ENCODE measurements at places on chromosomes 7 and 10.

DNA sequence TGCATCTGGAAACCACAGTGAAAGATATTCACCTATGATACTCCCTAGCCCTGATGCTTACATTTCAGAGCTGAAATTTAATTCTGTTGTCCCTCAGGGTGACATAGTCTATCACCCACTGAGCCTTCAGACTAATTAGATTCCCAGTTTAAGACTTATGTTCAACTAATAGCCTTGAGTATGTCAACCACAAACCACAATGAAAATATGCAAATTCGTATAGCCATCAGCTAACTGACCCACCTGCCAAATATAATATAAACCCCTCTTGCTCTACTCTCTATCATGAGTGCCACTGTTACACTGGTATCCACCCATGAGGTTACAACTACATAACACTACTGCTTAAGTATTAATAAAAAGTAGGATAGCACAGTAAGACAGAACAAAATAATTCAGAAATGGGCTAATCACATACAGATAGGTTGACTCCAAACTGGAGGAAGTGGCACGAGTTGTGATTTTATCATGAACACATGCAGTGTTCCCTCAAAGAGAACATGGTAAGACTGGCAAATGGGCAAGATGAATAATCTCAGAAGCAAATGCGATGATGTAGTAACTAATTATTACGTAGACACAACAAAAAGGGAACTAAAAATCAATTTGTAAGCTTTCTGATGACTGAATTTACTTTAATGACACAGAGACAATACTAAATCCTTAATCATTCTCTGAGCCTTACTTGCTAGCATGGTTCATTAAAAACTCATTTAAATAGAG lies 290.6 kb downstream of the PARD3 start:
- no peak for DNase-seq

- DNase-seq: peak; percentile 41
These were observed at the start of gene MDFIC for GRCh38 chr7:114922026-114922651. Gene MDFIC, plus strand, starts transcription at chr7:114922094. Its CDS starts 940 bp downstream, at chr7:114923034.

DNA sequence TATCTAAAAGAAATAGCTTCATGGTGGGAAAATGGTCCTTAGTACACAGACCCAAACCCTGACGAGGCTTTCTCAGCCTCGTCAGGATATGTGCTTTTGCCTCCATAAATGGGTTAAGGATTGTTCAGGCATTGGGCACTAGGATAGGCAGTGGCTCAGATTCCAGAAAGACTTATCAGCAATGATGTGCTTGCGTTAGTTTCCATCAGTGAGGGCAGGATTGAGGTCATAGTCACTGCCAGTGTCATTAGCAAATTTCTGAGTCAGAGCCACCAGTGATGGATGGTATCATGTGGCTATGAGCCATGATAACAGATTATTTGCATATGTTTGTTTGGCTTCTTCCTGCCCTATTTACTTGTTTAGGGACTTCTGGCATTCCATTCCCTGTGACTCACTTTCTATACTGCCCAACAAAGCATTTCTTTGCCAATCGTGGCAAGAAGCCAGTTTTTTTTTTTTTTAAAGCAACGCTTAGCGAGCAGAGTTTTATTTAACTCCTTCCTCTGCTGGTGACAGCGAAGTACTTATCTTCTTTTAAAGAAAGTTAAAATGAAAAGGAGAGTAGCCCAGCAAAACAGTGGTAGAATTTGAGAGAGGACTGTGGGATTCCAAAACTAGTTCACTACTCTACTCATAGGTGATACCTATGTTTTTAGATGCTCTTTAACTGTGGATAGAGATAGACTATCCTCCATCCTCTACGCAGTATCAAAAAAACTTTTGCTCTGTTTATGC lies 44.4 kb downstream of the MYPN start:
- DNase-seq: no peak

GRCh38 chr10:125264091-125264490 lies 103.7 kb upstream of the CTBP2 start:
- DNase-seq: no peak

DNA sequence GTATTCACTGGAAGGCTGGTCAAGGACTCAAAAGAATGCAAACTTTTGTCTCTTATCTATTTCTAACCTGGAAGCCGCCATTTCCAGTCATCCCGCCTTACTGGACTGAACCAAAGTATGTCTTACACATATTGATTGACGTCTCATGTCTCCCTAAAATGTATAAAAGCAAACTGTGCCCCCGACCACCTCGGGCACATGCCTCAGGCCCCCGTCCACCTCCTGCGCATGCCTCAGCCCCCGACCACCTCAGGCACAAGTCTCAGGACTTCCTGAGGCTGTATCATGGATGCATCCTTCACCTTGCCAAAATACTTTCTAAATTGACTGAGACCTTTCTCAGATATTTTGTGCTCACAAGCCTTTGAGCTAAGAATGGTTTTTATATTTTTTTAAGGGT lies 148.6 kb downstream of the PTPRN2 start:
- DNase-seq: no peak

- DNase-seq: no peak
These were observed 213.1 kb downstream of the CXCL12 start for GRCh38 chr10:44171765-44172164.

- DNase-seq: no peak
These were observed 18.9 kb upstream of the ZNF212 start for GRCh38 chr7:149220534-149220933.

- no peak for DNase-seq
These were observed 24.6 kb downstream of the FHIP2A start for GRCh38 chr10:114845978-114846693.

DNA sequence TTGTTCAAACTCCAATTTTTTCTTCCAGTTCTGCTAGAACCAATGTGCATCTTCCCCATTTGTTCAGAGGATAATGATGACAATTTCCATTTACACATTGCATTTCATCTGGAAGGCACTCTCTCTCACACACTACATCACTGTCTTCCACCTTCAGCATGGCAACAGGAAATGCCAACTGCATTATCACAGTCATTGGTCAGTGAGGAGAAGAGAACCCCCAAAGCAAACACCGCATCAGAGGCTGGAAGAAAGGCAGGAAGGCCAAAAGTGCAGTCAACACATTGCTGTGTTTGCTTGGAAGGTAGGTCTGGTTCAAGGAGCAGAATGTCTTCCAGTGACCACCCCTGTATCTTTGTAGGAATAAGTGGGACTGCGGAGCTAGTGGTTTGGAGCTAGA lies 192.2 kb upstream of the RHOBTB1 start:
- DNase-seq: no peak

- no peak for DNase-seq
These were observed 144.3 kb upstream of the TNS3 start for GRCh38 chr7:47726047-47726726.

GRCh38 chr10:80529604-80530003 lies 8.1 kb upstream of the SH2D4B start:
- peak; percentile 22 for DNase-seq

DNA sequence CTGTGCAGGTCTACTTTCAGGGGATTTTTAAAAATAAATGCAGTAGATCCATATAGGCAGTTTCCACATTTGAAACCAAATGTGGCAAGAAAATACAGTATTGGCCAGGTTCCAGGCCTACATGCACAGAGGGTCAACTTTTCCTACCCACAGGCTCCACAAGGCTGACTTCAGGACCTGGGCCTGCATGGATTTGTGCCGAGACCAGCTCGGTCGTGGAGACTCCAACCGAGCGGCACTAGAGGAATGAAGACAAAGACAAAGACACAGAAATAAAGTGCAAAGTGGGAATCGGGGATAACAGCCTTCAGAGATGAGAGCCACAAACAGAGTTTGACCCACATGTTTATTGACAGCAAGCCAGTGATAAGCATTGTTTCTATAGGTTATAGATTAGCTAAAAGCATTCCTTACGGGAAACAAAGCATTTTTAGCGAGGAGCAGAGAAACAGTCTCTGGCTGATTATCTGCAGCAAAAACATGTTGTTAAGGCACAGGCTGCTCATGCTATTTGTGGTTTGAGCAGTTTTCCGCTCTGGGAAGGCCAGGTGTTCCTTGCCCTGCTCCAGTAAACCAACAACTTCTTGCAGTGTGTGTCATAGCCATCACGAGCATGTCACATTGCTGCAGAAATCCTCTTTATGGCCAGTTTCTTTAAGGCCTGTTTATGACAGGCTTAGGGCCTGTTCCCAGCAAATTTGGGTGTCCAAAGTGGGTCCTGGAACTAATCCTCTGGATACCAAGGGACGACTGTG lies 52.6 kb downstream of the ZNF37A start:
- DNase-seq: no peak

GRCh38 chr10:69952069-69952800 lies 100.4 kb upstream of the MACROH2A2 start:
- no peak for DNase-seq

- no peak for DNase-seq
These were observed 8.7 kb downstream of the ELFN1 start for GRCh38 chr7:1678571-1679325.

DNA sequence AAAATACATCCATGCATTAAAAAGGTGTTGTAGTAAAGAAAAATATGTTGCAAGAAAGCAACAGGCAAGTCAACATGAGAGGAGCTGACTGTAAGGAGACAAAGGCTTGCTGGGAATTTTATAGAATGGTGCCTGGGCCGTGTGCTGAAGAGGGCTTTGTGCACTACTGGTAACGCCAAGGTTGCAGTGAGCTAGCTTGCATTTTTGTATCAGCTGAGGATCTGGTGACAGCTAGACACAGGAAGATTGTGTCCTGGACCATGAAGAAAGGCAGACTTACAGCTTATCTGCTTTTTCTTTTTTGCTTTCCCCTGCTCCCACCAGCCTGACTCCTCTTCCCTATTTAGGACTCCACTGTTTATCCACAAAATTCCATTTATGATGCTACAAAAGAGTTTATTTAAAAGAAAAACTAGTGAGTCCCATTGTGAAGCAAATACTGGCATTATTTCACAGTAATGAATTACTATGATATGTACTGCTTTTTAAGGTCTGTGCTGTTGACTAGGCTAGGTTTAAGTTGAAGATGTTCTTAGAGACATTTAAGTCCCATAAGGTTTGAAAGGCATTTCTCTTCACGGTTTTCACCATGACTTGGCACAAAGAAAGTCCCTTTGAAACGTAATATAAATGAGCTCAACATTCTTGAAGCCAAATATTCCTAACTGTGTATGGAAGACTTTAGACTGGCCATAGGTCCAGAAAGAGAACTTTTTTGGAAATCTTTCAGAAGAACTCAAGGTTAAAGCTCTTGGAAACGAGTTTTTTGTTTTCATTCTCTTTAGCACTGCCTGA lies 88.6 kb downstream of the SEC23IP start:
- DNase-seq: no peak

- DNase-seq: no peak
These were observed 166.7 kb downstream of the SORCS3 start for GRCh38 chr10:104807581-104808310.

DNA sequence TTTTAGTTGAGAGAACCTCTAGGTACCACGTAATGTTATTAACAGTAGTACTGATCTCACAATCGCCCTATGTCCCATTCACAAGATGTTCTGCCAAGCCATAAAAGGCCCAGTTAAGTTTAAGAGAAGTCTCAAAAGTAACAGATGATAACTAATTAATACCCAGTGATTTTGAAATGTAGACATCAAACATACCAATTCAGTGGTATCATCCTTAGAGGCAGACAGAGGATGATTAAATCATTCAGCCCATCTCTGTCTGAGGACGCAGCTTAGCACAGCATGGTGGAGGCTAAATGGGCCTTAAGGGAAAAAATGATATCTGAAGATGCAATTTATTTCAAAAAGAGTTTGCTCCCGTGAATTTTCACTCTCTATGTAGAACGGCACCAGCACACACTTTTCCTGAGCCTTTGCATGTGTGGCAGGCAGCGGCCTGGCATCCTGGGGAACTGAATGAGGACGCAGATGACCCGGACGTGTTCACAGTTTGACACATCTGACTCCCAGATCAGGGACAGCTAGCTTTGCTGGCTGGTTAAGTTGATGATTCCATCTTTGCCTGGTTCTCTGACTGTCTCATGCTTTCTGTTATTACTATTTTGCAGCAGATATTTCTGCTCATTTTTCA lies 13.4 kb downstream of the EGFR start:
- DNase-seq: no peak

- no peak for DNase-seq
These were observed 474.6 kb downstream of the GRM8 start for GRCh38 chr7:126778101-126778500.

DNA sequence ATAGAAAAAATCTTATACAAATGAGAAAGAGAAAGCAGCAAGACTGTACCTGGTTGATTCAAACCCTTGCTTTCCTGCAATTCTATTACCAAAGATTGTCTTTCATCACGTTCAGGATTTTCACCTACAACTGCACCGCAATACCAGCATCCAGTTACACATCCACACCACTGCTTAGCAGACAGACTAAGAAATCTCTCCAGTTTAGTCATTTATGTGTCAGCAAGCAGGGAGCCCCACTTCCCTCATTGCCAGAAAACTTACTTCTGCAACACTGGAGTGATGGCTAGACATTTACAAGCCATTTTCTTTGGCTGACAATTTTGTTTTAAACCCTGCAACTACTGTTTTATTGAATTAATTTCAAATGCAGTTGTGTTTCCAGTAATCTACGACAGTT lies 359.6 kb upstream of the MEOX2 start:
- DNase-seq: no peak

DNA sequence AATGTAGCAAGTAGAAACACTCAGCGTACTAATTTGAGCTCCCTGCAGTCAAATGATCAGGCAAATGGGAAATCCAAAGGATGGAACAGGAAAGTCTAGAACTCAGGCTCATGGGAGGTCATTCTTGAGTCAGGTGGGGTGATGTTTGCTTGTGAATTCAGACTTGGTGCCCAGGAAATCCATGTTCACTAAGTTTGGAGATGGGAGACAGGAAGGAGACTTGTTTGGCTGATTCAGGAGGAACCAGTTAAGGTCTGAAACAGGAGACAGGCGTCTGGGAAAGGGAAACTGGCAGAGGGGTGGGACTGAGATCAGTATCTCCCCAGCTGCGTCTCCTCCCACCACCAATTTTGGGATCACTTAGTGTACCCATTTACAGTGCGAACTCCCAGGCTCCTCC lies 38.4 kb upstream of the ZNF438 start:
- DNase-seq: no peak

- DNase-seq: no peak
These were observed 20.5 kb downstream of the PON3 start for GRCh38 chr7:95375591-95376257.

DNA sequence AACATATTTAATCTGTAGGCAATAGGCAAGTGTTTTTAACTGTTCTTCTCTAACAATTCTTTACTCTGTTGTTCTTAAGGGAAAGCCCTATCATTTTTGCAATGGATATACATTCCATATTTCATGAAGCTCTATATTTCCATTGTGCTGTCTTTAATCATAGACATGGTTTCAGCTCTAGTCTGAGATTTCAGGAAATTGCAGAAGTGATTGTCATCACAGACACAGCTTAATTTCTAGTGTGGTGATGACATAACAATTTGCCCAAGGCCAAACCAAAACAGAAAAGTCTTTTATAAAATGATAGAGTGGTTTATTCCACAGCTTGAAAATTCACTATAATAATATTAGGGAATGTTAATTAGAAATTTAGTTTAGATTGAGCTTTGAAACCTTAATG lies 494.1 kb upstream of the SEMA3A start:
- no peak for DNase-seq

All from activated gamma-delta T cell treated with anti-CD3 and anti-CD28 coated beads, Interleukin-2, amount 50 U/mL, for 16 hours (primary cell).